ENCODE measurements at places on chromosomes 3 and 15. TPM values are rescaled to one million over a fixed set of nuclear protein-coding genes. Genes with fewer than 3 reads are reported as not detected.

CFAP100 gene
- 3.7 TPM for total RNA-seq

DNA sequence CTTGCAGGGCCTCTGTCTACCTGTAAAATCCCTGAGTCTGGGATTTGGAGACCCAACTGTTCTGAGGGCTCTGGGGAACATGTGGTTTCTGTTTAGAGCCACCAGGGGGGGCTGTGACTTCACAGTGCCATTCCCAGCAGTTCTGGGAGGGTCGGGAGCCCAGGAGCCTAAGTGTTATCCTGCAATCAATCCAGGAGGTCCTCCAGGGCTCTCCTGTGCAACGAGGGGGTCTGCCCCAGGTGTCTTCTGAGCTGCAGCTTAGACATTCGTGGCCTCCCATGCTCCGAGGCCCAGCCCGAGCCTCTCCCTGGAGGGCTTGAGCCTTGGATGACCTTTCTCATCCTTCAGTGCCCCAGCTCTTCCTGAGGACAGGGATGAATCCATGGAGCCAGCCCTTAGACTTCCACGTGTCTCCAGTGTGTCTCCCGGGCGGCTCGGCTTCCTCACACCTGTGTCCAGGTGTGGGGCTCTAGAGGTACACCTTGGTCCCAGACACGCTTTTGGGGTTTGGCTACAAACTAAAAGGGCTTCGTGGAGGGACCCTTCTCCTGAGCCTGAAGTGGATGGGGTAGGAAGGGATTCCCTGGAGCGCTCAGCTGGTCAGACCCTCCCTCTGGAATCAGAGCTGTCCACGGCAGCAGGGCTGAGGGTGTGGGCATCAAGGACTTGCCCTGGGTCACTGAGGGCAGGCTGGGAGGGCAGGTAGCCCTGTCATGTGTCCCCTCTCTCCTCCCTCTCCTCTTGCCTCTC, 20.3 kb upstream of the ABTB1 start:
- no peak for DNase-seq

DNA sequence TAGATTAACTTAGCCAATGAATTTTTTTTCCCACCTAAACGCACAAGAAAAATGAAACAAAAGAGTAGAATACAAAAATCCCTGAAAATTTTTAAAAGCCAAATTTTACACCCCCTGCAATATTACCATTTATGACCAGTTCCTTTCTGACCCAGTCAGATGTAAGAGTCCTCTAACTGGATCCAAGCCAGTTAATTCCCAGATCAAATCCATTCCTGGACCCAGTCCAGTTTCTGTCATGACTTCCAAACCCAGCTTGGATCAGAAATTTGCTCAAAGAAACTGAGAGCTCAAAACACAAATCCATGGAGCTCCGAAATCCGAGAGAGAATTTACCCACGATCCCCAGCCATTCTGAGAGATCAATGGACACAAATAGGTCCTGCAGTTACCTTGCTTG, 17.0 kb upstream of the ALDH1L1 start:
- no peak for DNase-seq

DNA sequence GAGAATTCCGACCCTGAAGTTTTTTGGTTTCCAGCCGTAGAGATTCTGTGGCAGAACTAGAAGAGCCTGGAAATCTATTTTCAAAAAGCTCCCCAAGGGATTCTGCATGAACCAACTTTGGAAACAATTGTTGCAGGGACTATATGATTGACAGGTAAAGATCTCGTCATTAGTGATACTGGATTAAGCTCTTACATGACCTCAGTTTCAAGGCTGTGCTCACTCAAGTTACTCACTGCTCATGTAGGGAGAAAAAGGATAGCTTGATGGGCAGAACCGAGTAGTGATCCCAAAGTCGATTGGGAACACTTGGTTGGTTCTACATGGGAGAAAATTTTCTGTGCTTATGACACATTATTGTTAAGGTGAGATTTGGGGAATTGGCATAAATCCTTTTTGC, 142.3 kb upstream of the RASGRP1 start:
- no peak for DNase-seq

Measured in frontal cortex (tissue), 4 donors.